GM23248 (cell line): ENCODE measurements at places on chromosomes 3 and 15. TPM values are rescaled to one million over a fixed set of nuclear protein-coding genes. Genes with fewer than 3 reads are reported as not detected.

CNTN4 gene
- total RNA-seq, result not detected in 2 replicates

- DNase-seq, result peak; percentile 36
- no peaks in the 10 kb centered on the region for H3K27me3 ChIP-seq
- no peak overlapping the region for H3K4me3 ChIP-seq
- H3K4me1 ChIP-seq, result peaks cover 16% of the 10 kb centered on the region
- H3K27ac ChIP-seq, result no peak overlapping the region
Measured at GRCh38 chr15:36954486-36954885, 145.9 kb downstream of the MEIS2 start.

DNA sequence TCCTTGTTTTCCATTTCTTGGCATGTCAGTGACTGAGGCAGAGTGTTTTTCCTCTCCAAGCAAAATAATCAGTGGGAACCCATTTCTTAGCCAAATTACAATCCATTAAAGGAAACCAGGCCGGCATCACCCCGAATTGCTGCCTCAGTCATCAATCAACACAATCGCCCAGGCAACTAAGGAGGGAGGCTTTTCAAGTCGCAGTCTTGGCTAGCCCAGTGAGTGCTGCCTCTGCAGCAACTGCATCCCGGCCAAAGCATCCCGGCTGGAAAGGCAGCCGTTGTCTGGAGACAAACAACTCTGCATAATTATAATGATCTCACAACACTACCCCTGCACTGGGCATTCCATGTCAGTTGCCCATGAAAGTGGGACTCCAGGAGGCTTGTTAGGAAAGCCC, 213.5 kb upstream of the PRICKLE2 start:
- H3K36me3 ChIP-seq, result no peaks in the 10 kb centered on the region
- DNase-seq, result no peak
- peaks cover 17% of the 10 kb centered on the region for H3K27me3 ChIP-seq

- no peak overlapping the region for H3K4me3 ChIP-seq
- no peak overlapping the region for H3K27ac ChIP-seq
- no peak for DNase-seq
- peaks cover 7% of the 10 kb centered on the region; the same call in 1 of the 2 replicates for H3K36me3 ChIP-seq
Measured at GRCh38 chr3:70996082-70996481, 587.4 kb downstream of the FOXP1 start.

DNA sequence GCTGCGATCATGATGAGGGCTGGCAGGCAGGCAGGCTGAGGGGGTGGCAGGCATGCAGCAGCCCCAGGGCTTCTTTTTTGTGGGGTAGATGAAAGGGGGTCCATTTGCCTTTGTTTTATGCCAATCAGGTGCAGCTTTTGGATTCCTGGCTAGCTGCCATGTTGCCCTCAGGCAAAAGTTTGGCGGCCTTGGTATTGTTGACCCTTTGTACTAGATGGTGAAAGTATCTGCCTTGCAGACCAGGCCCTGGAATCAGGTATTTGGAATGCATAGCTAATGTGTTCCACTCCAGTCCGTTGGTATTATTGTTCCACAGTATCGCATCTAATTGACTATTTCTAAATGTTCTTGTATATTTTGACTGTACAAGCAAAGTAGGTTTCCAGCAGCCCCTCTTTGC, 35.0 kb downstream of the EEFSEC start:
- H3K4me1 ChIP-seq, result 0 out of 2 replicates have a peak, but pooled peaks cover 3% of the 10 kb centered on the region
- H3K4me3 ChIP-seq, result no peak overlapping the region
- no peak for DNase-seq
- no peaks in the 10 kb centered on the region for H3K27me3 ChIP-seq

DNA sequence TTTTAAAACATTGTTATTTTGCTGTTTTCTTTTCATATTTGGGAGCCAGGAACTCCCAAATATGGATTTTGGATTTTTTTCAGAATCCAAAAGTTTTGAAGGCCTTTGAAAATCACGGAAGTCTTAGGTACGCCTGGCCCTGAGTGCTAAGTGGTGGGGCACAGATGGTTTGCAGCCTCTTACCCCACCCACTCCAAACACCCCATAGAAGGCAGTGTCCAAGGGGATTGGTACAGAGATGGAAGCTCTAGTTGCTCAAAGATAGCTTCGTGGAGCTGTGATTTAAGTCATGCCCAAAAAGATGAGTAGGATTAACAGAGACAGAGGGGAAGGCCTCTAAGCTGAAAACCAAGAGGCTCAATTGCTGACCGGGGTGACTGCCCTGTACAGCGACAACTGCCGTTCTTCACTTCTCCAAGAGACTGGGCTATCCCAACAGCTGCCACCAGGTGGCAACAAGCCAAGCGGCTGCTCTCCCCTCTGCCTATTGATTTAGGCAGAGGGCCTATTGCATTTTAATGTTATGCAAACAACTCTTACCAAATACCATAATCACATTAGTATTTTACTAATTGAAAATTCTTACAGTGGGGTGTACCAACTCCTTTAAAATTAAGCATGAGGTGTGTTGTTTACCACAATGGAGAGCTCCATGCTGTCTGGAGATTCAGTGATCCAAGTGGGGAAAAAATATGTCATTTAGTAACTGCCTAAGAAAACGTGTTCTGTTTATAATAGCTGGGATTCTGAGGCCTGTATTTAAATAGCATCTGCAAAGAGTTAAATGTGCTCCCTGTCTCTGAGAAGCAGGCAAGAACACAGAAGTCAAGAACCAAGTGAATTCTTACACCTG, 64.0 kb upstream of the C15orf61 start:
- no peaks in the 10 kb centered on the region for H3K36me3 ChIP-seq
- H3K4me1 ChIP-seq, result no peaks in the 10 kb centered on the region
- no peaks in the 10 kb centered on the region for H3K27me3 ChIP-seq
